ENCODE measurements at places on chromosomes 3 and 15.

- no peak for DNase-seq
These were observed 73.4 kb downstream of the CRYBG3 start for GRCh38 chr3:97895216-97895615.

DNA sequence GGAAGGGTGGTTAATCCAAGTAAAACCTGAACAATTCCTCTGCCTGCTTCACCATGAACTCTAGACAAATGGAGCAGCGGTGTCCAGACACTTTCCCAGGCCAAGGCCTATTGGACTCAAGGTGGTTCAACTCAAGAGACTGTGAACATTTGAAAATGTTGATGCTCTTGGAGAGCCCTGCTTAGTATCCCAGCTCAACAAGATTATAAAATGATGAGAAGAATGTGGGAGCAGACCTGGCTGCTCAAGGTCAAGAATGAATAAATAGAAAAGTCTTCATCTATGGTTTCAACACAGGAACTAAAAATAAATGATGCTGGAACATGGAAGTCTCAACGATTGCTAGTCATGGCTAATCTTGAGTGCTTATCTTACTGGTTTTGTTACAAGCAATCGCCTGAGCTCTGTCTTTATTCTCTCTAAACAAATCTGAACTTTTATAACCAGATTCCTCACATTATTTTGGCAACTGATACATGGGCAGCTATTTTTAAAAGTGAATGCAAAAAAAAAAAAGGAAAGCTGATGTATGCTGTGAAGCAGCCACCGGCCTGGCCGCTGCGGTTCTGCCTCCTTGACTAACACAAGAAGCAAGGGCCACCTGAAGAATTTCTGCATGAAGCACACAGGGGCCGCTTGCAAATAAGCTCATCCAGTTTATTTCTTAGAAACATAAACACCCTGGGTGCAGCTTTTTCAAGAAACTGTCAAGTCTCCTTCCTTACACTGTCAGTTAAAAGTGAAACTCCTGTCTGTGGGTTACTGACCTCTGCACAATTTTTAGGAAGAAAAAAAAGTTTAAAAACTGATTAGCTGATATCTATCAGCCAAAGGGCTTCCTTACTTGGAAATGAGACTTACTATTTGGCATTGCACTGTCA, 120.1 kb upstream of the ARHGEF3 start:
- DNase-seq, result no peak

- DNase-seq, result no peak
These were observed 218.5 kb upstream of the CMC1 start for GRCh38 chr3:28022916-28023315.

GRCh38 chr3:143120716-143121240, 1.2 kb downstream of the CHST2 start:
- DNase-seq, result peak; percentile 20

DNA sequence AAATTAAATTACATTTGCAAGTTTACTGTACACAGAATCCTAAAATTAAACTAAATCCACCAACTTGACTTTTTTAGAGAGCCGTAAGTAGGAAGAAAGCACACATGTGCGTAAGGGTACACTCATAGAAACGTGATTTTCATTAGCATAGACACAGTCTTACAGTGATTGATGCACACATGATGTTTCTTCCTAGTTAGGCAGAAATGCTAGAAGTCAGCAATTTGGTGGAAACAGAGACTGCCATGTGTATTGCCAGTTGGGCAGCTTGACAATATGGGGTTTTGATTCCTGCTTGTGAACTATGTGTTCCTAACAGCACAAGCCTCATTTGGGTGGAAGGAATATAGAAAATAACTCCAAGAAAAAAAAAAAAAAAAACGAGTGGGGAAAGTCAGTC, 878.5 kb downstream of the ROBO1 start:
- no peak for DNase-seq

- no peak for DNase-seq
These were observed 88.2 kb upstream of the FLNB start for GRCh38 chr3:57919987-57920386.

DNA sequence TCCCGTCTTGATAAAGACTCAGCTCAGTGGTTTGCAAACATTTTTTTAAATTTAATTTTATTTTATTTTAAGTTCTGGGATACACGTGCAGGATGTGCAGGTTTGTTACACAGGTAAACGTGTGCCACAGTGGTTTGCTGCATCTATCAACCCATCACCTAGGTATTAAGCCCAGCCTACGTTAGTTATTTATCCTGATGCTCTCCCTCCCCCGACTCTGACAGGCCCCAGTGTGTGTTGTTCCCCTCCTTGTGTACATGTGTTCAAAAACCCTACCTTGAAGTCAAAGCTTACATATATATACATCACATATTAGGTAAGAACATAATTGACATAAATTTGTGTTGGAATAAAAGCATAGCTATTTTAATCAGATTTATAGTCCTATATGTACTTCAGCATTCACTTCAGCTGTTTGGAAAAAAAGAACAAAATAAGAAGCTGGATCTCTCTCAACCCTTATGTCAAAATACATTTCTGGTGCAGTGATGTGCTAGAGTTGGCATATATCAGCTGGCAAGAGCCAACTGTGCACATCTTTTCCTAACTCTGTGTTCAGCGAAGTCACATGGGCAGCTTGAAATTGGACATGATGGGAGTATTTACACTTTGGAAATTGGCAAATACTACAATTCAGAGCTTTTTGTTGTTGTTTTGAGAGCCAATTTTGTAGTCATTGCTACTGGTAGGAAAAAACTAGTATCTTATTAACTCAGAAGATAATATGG, 26.5 kb downstream of the GPR15 start:
- no peak for DNase-seq

DNA sequence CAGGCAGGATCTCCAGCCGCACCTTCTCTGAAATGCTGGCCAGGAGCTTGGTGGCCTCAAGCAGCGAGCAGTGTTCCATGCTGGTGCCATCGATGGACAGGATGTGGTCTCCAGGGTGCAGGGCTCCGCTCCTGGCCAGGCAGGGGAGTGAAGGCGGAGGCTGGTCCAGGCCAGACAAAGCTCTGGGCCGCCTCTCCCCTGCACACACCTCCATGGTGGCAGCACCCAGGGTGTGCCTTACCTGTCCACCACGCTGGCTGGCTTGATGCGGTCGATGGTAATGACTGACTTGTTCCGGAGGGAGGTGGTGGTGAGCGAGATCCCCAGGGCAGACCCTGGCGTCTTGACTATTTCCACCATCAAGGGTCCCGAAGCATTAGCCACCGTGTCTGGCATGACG, 20.0 kb downstream of the GRIP2 start:
- no peak for DNase-seq

- no peak for DNase-seq
These were observed 27.0 kb upstream of the DYNC1LI1 start for GRCh38 chr3:32597656-32598055.

GRCh38 chr3:50620420-50620819, 3.5 kb downstream of the MAPKAPK3 start:
- no peak for DNase-seq

DNA sequence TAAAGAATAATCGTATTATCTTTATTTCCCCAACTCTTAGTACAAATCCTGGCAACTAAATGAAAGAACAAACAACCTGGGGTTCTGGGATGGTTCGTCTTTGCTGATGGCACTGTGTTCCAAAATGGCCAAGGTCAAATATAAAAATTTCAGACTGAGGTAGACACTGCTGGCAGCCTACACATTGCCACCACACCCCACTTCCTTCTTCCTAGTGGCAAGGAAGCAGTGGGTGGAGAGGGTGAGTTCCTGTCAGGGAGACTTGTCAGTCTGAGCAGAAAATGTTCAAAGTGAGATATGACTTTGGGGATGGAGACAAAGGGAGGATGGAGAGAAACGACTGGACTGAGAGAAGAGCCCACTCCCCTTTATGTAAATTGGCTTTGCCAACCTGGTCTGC, 69.6 kb downstream of the LMCD1 start:
- DNase-seq, result no peak

DNA sequence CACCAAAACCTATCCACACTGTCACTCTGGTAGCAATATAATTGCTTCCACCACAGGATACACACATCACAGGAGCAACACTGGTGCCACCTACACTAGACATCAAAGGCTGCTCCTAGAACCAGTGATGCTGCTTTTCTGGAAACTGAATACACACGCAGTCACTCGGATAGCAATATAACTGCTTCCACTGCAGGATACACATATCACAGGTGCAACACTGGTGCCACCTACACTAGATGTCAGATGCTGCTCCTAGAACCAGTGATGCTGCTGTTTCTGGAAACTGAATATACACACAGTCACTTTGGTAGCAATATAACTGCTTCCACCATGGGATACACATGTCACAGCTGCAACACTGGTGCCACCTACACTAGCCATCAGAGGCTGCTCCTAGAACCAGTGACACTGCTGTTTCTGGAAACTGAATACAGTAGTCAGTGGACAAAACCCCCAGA, 6.9 kb upstream of the TNFSF10 start:
- no peak for DNase-seq

- no peak for DNase-seq
These were observed 49.5 kb downstream of the ABTB1 start for GRCh38 chr3:127722091-127722784.

GRCh38 chr3:177758126-177758525, 560.8 kb upstream of the TBL1XR1 start:
- DNase-seq, result no peak

All from stimulated activated CD8-positive, alpha-beta memory T cell treated with anti-CD3 and anti-CD28 coated beads, Interleukin-15, amount 100 ng/mL, for 48 hours (primary cell).